ENCODE measurements at places on chromosomes 13 and 19.

DNA sequence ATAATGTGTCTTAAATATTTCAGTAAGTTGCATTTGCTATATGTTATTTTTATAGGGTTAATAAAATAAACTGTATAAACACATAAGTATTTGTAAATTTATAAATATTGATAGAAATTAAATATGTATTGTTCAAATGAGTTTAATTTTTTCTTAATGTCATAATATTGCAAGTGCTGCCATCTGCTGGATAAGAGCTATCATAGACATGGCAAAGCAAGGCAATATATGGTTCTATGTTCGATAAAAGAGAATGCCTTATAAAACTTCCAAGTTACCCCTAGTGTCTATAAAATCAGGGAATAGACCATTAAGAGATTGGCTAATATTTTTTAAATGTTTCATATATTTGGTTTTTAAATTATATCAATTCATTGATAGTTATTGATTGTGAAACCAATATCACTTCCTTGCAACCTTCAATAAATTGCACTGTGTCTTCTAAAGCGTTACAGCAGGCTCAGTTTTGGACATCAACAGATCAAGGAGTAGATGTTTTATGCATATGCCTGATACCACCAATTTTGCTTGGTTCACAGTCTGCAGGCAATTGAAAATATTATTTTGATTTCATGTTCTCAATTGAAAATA, 29.0 kb upstream of the SLITRK6 start:
- peak; percentile 1 for DNase-seq

DNA sequence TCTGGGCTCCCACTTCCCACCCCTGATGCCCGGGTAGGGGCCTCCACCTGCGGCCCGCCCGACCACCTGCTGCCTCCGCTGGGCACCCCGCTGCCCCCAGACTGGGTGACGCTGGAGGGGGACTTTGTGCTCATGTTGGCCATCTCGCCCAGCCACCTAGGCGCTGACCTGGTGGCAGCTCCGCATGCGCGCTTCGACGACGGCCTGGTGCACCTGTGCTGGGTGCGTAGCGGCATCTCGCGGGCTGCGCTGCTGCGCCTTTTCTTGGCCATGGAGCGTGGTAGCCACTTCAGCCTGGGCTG, 7.9 kb downstream of the DBP start:
- no peak for DNase-seq

GRCh38 chr19:46867170-46867569, 6.4 kb downstream of the ARHGAP35 start:
- DNase-seq, result no peak

DNA sequence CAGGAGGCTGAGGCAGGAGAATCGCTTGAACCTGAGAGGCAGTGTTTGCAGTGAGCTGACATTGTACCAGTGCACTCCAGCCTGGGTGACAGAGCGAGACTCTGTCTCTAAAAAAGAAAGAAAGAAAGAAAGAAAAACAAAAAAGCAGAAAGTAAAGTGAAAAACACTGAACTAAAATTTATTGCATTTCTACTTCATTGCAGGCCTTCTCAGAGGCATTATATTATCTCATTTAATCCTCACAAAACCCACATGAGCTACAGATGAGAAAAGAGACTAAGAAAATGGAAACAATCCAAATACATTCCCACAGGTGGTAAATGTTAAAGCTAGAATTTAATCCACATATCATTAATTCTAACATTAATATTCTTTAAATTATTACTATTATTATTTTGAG, 147.2 kb upstream of the FREM2 start:
- DNase-seq, result no peak

- no peak for DNase-seq
Measured at GRCh38 chr13:111646456-111646855, 326.0 kb downstream of the TEX29 start.

- DNase-seq, result no peak
Measured at GRCh38 chr13:48532256-48532505, 699 bp downstream of the RCBTB2 start.

GRCh38 chr19:46388311-46389095, 24.9 kb downstream of the CCDC8 start:
- DNase-seq, result no peak

GRCh38 chr13:56687131-56687530, 453.6 kb upstream of the PRR20A start:
- no peak for DNase-seq

- DNase-seq, result no peak
Measured at GRCh38 chr19:28305513-28305912, 907.4 kb downstream of the UQCRFS1 start.

All from activated CD4-positive, alpha-beta T cell treated with anti-CD3 and anti-CD28 coated beads, Interleukin-2, Interleukin-6, amounts not matched to agents 100 ng/mL and 50 ng/mL, durations not matched to agents 16 hours and 8 hours (primary cell).